ENCODE measurements at places on chromosomes 4 and X.

DNA sequence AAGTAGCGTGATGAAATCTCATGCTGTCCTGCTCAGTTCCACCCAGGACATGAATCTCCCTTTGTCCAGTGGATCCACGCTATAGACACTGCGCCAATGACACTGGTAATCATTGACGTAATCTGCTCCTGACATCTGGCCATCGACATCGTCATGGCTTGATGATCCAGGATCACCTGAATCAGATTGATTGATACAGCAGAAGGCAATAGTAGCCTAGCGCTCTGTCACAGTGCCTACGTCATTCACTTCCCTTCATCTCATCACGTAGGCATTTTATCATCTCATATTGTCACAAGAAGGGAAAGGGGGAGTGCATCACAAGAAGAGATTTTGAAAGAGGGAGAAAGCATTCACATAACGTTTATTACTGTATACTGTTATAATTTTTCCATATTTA, 68.8 kb downstream of the STK32B start:
- no peak for DNase-seq

GRCh38 chr4:182062936-182063335, 180.3 kb upstream of the TENM3 start:
- DNase-seq = no peak

- DNase-seq = no peak
These were observed 31.5 kb downstream of the PALLD start for GRCh38 chr4:168528131-168528949.

GRCh38 chr4:100644150-100644549, 126.3 kb upstream of the EMCN start:
- DNase-seq = no peak

- DNase-seq = no peak
These were observed 210.9 kb downstream of the SLIT2 start for GRCh38 chr4:20462426-20463175.

DNA sequence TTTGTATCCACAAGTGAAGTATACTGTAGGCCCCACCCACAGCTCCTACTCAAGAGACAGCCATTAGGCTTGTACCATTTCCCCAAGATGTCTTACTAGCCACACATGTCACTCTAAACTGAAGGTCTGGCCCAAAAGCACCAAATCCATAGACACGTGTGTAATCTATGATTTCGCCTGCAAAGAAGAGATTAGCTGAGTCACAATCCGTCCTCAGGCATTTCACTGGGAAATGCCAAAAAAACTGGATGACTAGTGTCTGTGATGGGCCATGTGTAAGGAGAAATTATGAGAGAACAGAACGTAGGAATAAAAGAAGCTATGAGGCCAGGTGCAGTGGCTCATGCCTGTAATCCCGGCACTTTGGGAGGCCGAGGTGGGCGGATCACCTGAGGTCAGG, 21.9 kb upstream of the RP2 start:
- no peak for DNase-seq

- DNase-seq = no peak
These were observed 227.2 kb downstream of the ANK2 start for GRCh38 chr4:113276464-113277170.

DNA sequence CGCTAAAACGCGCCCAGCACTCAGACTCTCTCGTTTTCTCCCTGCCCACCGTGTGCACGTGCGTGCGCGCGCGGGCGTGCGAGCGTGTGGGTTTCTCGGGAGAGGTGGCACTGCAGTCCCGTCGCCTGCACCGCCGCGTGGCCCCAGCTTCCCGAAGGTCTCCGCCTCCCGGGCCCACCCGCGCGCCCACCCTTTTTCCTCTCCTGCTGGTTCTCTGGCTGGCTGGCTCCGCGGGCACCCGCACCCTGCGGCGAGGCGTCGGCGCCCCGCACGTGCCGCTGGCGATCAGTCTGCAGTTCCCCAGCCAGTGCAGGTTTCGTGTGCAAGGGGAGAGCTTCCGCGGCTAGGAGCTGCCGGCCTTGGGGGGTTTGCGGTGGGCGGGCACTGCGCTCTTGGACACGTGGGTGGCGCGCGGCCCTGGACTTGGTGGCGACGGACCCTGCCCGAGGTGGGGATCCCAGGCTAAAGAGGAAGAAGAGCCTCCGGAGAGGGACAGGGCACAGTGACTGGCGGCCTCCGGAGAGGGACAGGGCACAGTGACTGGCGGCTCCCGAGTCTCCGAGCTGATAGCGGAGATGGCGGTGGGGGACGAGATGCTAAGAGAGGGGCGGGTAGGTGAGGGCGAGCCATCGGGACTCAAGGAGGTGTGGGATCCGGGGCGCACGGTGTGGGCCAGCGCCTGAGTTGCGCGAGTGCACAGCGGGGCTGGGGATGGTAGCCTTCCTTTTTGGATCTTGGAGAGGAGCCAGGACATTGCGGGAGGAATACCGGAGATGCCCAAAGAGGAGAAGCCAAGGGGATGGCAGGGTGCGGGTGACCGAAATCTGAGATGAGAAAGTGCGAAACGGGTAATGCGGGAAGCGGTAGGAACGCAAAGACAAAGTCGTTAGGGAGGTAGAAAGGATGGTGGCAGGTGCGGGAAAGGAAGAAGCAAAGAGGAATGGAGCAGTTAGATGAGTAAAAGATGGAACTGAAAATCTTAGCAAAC, at the start of gene FAM184B:
Gene FAM184B (minus strand): TSS at position 322 of the 988 bp plus-strand sequence. CDS start 322 bp downstream, outside the sequence.
- no peak for DNase-seq

DNA sequence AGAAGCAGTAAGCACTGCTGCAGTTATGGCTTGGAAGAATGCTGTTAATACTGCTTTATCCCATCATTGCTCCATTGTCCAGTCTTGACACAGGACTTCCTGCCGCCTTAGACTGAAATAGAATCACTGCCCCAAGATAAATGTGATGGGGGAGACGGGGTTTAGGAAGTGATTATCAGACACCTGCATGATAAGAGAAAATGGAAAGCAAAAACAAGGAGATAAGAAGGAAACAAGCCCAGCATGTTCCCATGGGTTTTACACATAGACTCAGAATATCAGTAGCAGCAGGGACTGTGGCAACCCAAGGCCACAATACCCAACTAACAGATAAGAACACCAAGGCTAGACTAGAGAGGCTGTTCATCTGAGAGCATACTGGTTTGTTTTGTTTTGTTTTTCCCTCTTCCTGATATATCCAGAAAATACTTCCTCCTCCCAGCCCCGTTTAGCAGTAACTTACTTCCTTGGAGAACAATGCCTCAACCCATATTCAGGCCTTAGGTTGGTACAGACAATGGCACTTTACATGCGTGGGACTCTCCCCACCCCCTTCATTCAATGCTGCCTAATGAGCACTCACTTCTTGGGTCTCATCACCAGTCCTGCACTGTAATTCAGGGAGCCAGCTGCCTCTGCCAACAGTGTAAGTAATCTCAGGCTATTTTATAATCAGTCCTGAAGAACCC, 232.6 kb downstream of the CBR4 start:
- no peak for DNase-seq

All from omental fat pad (tissue), 4 donors.